CD8-positive, alpha-beta T cell (primary cell): ENCODE measurements at places on chromosomes 6 and 20.
A peak's percentile ranks its signal among the peaks of the same experiment; 100 is the strongest.

DNA sequence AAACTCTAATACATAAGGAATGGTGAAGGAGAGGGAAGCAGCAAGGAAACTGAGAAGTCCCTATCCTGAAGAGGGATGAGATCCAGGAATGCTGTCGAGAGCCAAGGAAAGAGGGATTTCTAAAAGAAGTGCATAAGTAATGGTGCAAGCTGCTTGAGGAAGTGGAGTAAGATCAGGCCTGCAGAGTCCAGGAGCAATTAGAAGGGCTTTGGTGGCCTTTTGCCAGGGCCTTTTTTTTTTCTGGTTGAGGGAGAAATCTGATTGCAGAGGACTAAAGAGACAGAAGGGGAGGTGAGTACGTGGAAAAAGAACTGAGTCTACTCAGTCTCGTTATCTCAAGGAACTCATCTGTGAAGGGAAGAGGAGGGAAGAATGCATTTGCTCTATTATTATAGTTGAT, 396.2 kb downstream of the UTRN start:
- DNase-seq, result no peak

DNA sequence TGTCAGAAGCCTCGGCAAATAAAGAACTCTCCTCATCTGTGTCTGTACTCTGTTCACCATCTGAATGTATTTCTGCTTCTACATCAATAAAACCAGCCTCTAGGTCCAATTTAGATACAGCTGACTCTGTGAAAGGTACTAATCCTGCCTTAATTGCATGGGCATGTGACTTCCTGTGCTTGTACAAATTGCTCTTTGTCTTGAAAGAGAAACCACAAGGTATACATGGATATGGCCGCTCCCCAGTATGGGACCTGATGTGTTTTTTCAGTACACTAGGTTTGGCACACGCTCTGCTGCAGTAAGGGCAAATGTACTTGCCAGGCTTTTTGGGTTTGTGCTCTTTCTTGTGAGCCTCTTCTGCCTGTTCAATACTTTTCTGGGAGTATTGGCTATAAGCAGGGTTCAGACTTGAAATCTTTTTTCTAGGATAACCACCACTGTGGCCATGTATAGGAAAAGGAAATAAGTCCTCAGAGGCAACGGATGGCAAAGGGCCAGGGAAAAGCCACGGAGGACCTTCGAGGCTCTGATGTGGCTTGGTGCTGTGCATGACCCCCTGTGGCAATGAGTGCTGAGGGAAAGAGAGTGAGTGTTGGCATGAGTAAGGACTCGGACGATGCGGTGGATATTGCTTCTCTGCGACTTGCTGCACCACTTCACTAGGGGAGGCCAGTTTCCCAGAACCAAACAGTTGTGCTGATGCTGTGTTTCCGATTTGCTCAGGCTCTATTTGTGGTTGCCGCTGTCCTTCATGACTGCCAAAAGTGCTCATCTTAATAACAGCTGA, 170.9 kb downstream of the HIVEP2 start:
- no peak for DNase-seq

DNA sequence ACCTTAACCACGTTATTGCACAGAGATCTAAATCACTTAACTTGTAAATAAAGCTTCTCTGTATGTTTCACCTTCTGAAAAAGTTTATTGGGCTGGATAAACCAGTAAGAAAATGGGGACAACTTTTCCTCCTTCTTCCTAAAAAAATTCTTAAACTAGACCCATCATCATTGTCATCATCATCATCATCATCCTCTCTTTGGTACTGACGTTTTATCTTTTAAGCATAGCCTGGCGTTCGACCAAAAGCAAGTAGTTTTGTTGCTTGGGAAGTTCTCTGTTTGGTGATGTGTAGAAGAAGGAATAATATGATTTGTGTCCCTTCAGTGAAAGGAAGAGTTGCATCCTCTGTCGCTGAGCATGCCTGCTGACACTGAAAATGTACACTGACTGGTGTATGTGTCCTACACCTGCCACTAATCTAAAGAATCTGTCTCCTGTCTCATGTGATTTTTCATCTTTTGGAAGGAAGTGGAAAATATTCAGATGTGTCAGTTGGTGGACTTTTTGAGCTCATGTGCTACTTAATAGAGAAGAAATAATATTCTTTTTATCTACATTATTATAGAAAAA, 2.5 kb downstream of the CLVS2 start:
- DNase-seq, result no peak

GRCh38 chr20:199996-200395, 10.5 kb upstream of the DEFB128 start:
- DNase-seq, result no peak

DNA sequence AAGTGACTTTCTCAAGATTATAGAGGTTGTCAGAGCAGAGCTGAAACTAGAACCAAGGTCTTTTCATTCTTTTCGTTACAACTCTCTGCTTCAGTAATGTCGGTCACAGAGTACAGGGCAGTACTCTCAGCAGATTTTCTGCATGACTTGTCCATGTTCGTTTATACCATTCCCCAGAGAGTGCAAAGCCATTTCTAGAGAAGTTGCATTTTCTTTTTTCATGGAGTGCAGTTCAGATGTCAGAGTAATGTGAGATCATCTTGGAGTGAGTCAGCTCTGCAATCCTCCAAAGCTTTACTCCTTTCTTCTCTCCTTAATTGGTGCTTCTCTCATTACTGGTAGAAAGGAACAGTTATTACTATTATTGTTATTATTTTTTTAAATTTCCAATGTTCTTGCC, 115.6 kb upstream of the B3GAT2 start:
- no peak for DNase-seq

DNA sequence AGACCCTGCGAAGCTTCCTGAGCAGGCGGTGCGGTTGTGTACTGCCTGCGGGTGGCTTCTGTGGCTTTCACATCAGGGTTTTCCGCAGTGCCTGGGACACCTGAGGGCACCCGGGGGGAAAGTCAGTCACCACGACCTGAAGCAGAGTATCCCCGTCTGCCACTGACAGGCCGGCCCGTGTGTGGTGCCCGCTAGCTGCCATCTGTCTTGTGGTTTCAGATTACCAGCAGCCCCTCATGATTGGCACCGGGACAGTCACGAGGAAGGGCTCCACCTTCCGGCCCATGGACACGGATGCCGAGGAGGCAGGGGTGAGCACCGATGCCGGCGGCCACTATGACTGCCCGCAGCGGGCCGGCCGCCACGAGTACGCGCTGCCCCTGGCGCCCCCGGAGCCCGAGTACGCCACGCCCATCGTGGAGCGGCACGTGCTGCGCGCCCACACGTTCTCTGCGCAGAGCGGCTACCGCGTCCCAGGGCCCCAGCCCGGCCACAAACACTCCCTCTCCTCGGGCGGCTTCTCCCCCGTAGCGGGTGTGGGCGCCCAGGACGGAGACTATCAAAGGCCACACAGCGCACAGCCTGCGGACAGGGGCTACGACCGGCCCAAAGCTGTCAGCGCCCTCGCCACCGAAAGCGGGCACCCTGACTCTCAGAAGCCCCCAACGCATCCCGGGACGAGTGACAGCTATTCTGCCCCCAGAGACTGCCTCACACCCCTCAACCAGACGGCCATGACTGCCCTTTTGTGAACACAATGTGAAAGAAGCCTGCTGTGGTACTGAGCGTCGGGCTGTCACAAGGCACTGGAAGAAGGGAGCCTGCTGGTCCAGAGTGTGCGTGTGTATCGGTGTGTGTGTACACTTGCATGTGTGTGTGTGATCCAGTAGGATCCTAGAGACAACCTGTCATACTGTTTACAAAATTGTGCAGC, 54.4 kb downstream of the GOPC start:
- DNase-seq, result peak; percentile 12

GRCh38 chr6:163710532-163711470, 296.3 kb downstream of the QKI start:
- DNase-seq, result no peak

DNA sequence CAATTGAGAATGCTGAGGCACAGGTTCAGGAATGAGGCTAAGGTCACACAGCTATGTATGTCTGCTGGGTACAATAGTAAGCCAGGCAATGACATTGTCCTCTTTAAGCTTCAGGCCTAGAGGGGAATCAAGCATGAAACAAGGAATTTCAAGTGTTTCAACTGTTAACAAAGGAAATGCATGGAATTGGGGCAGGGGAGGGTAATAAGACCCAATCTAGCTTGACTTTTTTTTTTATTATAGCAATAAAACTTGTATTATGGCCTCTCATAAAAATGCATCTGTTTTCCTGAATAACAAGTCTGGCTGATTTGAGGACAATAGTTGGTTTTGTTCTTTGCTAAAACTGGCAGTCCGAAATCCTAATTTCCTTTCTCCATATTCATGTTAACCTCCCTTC, 336.7 kb downstream of the CBLN4 start:
- DNase-seq, result no peak

DNA sequence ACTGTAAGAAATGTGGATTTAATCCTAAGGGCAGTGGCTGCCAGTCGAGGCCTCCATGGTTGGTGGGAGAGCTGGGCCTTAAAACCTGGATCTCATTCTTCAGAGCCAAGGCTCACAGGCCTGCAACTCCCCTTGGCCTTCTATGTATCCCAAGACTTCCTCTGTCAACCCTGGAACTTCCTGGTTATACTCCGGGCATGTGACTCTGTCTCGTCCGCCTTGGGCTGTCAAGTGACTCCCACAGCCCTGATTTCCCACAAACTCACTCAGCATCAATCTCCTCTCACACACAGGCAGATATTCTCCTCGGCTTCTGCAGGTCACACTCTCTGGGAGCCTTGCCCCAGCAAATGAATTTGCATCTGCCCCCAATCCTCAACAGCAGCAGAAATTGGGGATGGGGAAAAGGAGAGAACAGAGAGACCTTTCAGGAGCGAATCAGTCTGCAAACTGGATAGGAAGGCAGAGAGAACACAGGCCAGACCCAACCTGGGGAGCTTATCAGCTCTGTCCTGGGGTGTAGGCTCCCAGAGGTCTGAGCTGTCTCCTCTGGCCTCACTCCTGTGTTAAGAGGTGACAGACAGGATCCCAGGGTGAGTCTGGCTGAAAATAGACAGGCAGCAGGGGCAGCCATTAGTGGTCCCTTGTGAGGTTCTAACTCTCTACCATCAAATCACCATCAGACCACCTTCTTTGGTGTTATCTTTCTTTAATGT, 30.4 kb upstream of the PREX1 start:
- no peak for DNase-seq

DNA sequence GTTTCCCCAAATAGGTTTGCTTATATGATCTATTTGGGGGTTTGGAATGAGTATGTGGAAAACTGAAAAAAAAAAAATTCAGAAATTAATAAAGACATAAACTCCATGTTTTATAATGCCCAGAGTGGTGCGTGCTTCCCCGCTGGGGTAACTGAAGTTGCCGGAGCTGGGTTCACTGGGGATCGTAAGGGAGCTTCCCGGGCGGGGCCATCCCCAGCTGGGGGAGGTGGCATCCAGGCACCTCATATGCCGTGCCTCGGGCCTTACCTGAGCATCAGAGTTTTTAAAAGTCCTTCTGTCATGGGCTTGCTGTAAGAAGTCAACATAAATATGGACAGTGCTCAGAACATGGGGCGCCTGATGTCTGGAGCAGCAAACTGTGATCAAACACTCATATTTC, 17.9 kb upstream of the RAMACL start:
- no peak for DNase-seq

DNA sequence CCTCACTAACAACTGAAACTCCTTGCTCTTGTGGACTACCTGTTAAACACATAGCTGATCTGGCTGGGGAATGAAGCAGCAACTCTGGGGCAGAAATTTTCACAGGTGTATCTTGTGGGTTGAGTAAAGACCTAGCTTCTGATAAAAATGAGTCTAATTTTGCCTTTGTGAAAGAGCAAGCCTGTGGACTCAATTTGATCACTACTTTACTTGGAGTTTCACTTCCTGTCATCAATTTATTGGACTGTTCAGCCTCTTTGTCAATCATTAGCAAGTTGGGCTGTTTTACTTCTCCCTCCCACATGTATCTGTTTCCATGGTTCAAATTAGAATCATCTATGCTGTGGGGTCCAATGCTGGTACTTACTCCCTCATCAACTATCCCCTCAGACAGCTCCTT, 29.6 kb upstream of the CRIP3 start:
- no peak for DNase-seq

GRCh38 chr20:21613512-21613911, 92.0 kb upstream of the PAX1 start:
- no peak for DNase-seq
